Putamen (tissue), 1 donor: ENCODE measurements at places on chromosomes 16 and 17.

DNA sequence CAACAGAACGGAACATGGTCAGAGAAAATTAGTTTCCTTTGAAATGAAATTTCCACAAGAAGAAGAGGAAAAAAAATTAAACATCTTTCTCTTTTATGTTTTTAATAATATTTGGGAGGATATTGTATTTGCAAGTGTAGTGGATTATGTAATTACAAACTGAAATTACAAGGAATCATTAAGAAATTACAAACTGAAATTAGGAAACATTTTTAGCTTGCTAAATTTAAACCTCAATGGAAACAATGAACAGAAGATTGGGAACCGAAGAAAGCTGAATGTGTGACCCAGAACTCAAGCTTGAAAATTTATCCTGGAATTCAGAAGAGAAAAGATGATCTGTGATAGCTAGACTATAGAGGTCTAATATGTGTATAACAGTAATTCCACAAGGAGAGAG, 4.4 kb upstream of the PIK3R5 start:
- DNase-seq: no peak

DNA sequence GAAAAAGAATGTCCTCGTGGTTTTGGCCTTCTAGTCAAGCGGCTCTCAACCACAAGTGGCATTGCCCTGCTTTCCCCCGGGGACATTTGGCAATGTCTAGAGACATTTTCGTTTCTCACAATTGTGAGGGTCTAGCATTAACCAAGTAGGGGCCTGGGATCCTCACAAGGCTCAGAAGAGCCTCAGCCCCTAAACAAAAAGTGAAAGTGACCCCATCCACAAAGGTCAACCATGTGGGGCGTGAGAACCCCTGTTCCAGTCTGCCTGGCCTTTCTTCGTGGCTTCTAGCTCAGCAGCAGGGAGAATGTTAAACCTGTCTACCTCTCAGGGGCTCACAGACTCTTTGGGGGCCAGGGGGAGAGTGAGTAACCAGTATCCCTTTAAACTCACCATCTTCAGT, 4.8 kb upstream of the RPL38 start:
- DNase-seq: no peak

DNA sequence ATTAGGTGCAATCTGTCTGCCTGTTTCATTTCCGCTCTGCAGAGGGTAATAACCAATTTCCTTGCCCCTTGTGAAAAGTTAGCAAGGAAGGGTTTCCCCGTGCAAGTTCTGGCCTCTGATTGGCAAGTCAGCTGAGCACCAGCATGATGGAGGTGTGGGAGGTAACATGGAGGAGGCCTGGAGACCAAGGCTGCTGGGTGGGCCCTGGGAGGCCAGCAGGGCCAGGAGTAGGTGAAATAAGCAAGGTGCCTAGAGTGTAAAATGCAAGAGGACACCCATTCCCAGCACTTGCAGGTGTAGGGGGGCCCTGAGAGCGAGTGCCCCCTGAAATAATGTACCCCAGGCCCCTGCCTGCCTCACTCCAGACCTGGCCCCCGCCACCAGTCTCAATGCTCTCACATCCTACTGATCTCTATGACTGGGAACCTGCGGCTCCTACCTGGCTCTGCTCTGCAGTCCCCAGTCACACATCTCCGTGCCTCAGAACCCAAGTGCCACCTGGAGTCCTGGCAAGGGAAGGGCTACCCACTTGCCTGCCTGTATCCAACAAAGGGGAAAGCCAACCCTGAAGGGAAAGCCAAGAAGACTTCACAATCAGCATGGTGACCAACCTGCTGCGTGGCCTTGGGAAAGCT, 116.2 kb downstream of the C16orf78 start:
- no peak for DNase-seq

GRCh38 chr17:78647032-78647431, 69.8 kb upstream of the DNAH17 start:
- DNase-seq: no peak

DNA sequence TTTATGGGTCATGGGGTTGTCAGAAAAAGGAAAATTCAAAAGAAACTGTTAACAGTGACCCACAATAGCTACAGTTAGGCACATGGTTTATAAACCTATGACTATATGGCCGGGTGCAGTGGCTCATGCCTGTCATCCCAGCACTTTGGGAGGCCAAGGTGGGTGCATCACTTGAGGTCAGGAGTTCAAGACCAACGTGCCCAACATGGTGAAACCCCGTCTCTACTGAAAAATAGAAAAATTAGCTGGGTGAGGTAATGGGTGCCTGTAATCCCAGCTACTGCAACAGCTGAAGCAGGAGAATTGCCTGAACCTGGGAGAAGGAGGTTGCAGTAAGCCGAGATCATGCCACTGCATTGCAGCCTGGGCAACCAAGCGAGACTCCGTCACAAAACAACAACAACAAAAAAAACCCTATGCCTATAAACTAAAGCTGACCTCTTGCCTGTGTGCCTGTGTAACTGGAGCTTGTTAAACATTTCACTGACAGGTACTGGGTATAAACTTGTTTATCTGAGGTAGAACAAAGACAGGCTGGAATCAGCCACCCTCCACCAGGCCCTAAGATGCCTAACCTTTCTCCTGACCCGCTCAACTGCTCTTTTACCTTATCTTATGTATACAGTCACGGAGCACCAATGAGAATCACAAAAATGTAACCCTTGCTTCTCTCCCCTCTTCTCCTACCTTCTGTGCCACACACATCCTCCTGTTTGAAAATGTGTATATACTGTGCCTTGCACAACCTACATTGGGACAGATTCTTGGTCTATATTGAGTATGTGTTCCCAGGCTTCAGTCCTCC, 62.9 kb upstream of the ATF7IP2 start:
- DNase-seq: no peak
